ENCODE measurements at places on chromosomes 5 and 9.
A peak's percentile ranks its signal among the peaks of the same experiment; 100 is the strongest.

DNA sequence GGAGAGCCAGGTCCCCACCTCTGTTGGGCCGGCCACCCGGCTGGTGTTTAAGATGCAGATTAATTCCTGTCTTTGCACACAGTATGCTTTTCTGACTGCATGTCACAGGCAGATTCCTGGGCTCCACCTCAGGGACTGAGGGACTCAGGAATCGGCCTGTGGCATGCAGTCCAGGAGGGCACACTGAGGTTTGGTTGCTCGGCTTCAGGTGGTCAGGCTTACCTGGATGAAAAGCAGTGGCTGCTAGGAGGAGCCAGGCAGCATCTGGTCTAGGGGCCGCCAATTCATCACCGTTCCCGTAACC lies 1.1 kb downstream of the WDR5 start:
- H3K4me1 ChIP-seq, result peaks cover 8% of the 10 kb centered on the region
- no peaks in the 10 kb centered on the region for H3K27me3 ChIP-seq
- DNase-seq, result no peak
- peak overlapping the region; percentile 77 for H3K27ac ChIP-seq
- H3K36me3 ChIP-seq, result peaks cover 42% of the 10 kb centered on the region
- peak overlapping the region; percentile 66 for H3K4me3 ChIP-seq

DNA sequence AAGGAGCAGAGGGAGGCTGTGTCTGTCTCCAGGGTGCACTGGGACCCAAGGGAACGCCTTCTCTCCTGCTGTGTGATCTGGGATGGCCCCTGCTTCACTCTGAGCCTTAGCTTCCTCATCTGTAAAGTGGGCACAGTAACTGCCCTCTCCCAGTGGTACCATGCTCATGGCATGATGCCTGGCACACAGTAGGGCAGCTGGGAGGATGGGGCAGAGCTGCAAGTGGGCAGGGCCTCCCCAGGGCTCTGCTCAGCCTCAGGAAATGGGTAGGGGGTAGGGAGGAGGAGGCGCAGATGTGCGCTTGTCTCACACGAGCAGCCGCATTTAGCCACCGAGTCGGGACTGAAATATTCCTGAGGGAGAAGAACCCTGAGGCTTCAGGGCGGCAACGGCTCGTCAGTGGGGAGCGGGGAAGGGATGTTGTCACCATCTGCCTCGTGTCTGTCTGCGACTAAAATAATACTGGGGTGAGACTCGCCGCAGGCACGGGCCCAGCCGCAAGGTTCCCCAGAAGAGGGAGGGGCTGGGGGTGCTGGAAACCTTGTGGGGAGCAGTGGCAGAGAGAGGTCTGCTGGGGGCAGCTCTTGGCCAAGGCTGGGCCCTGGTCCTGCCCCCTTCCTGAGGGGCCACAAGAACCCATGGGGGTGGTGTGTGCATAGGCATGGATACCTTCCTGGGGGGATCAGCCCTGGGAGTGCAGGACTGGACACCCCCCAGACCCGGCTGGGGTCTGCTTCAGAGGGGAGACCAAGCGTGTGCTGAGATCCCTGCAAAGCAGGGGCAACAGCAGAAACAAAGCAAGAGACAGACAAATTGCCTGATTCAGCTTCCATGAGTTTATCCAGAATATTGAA lies 55.2 kb upstream of the PSD2 start:
- no peaks in the 10 kb centered on the region for H3K36me3 ChIP-seq
- H3K4me1 ChIP-seq, result peaks cover 10% of the 10 kb centered on the region
- no peaks in the 10 kb centered on the region for H3K27me3 ChIP-seq
- no peak overlapping the region for H3K27ac ChIP-seq

GRCh38 chr5:30981576-30981975 lies 211.9 kb upstream of the CDH6 start:
- no peaks in the 10 kb centered on the region for H3K4me1 ChIP-seq
- peaks cover 21% of the 10 kb centered on the region for H3K27me3 ChIP-seq
- H3K27ac ChIP-seq, result no peak overlapping the region
- no peak overlapping the region for H3K4me3 ChIP-seq
- no peaks in the 10 kb centered on the region for H3K36me3 ChIP-seq
- no peak for DNase-seq

- H3K27ac ChIP-seq, result no peak overlapping the region
- H3K36me3 ChIP-seq, result peaks cover under 1% of the 10 kb centered on the region
- H3K27me3 ChIP-seq, result no peaks in the 10 kb centered on the region
- no peak overlapping the region for H3K4me3 ChIP-seq
Measured at GRCh38 chr5:128091579-128091978, 8.0 kb downstream of the SLC12A2 start.

DNA sequence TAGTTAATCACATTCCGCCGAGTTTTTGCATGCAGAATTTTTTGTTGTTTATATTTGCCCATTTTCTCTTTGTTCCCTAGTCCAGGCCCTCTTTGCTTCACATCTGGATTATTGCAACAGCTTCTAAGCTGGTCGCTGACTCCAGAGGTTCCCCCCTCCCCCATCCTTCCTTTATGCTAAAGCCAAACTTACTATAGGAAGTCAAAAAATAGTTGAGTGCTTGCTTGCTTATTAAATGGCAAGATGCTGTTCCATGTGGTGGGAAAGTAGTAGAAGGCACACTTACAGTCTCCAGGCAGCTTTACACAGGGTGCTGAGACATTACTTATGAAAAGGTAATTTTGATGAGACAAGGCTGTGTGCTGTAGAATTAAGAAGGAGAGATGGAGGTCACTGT lies 1.3 kb downstream of the ZBTB34 start:
- H3K36me3 ChIP-seq, result peaks cover 32% of the 10 kb centered on the region
- no peak for DNase-seq
- no peaks in the 10 kb centered on the region for H3K27me3 ChIP-seq
- peak overlapping the region; percentile 99 for H3K4me3 ChIP-seq

DNA sequence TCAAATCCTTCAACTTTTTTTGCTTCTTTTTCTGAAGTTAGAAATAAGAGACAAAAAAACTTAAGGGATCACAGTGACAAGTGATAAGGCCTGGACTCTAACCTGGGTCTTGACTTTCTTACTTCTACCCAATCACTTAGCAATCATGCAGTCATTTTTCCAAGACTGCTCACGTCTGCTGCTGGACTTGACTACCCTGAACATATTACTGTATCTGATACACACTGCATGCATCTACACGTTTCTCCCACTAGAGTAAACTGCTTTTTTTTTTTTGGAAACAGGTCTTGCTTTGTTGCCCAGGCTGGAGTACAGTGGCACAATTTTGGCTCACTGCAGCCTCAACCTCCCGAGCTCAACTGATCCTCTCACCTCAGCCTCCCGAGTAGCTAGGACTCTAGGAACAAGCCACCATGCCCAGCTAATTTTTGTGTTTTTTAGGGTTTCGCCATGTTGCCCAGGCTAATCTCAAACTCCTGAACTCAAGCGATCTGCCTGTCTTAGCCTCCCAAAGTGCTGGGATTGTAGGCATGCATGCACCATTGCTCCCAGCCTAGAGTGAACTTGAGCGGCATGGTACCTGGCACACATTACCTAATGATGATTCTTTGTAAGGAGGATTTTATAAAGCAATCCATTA lies 7.4 kb downstream of the PLIN2 start:
- no peak for DNase-seq
- H3K27ac ChIP-seq, result peak overlapping the region; percentile 71
- no peak overlapping the region for H3K4me3 ChIP-seq
- no peaks in the 10 kb centered on the region for H3K36me3 ChIP-seq
- peaks cover 31% of the 10 kb centered on the region for H3K4me1 ChIP-seq

GRCh38 chr9:35646153-35646532 lies 4.6 kb downstream of the SIT1 start:
- peak overlapping the region; percentile 48 for H3K4me3 ChIP-seq
- H3K27ac ChIP-seq, result peak overlapping the region; percentile 85
- H3K4me1 ChIP-seq, result peaks cover 3% of the 10 kb centered on the region
- DNase-seq, result peak; percentile 75
- H3K36me3 ChIP-seq, result no peaks in the 10 kb centered on the region

DNA sequence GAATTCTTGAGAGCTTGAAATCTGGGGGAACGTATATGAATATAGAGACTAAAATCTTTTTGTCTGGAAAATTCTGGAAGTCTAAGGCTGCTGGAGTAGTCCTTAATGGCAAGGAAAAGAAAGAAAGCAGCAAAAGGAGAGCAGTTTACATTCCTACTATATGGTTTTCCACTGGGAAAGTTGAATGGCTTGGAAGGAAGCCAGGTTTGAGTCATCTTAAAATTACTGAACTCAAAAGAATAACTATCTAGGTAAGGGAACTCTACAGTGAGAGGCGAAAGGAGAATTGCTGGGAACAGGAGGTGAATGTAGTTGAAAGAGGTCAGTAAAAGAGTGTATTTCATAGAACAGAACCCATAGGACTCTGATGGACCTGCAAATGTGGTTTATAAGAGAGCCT lies 258.1 kb upstream of the EDIL3 start:
- no peak overlapping the region for H3K4me3 ChIP-seq
- no peak overlapping the region for H3K27ac ChIP-seq
- H3K36me3 ChIP-seq, result no peaks in the 10 kb centered on the region
- no peaks in the 10 kb centered on the region for H3K4me1 ChIP-seq
- DNase-seq, result no peak

GRCh38 chr9:4618700-4619099 lies 43.4 kb upstream of the PLPP6 start:
- no peaks in the 10 kb centered on the region for H3K27me3 ChIP-seq
- DNase-seq, result no peak
- no peaks in the 10 kb centered on the region for H3K4me1 ChIP-seq
- no peak overlapping the region for H3K4me3 ChIP-seq
- H3K36me3 ChIP-seq, result no peaks in the 10 kb centered on the region

- H3K36me3 ChIP-seq, result no peaks in the 10 kb centered on the region
- no peak overlapping the region for H3K27ac ChIP-seq
- H3K27me3 ChIP-seq, result peaks cover 9% of the 10 kb centered on the region
- H3K4me3 ChIP-seq, result no peak overlapping the region
Measured at GRCh38 chr5:80318212-80318611, 1.6 kb upstream of the SPZ1 start.

DNA sequence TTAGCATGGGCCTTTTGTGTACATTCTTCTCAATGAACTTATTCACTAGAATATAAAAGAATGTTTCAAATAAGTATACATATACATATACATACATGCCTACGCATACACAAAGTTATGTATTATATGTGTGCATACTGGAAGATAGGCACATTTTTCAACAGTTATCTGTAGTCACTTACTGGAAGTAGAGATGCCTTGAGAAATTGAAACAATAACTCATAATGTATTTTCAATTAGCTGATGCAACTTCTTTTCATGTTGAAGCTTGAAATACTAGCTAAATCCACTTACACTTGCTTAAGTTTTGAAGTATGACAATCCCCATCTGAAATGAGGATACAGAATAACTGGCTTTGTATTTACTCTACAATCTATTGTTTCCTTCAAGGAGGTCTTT lies 469.0 kb upstream of the PTGER4 start:
- no peak for DNase-seq
- H3K4me1 ChIP-seq, result no peaks in the 10 kb centered on the region
- no peaks in the 10 kb centered on the region for H3K36me3 ChIP-seq
- no peak overlapping the region for H3K27ac ChIP-seq
- H3K27me3 ChIP-seq, result no peaks in the 10 kb centered on the region

DNA sequence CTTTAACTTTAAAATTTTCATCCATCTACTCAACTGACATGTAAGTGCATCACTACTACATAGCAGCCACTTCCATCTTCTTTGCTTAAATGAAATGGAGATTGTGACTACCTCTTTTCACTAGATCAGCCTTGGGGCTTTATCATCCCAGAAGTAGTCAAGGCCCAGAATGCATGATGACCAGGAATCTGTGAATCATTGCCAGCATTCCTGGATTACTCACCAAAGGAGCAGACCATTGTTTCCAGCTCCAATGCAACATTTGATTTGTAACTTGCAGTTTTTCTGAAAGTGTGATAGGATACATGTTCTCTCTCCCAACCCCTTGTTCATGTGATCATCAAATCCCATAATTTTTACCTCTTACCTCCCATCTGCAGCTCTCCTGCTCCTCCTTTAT lies 65.1 kb downstream of the PLPPR1 start:
- H3K4me1 ChIP-seq, result no peaks in the 10 kb centered on the region
- H3K27ac ChIP-seq, result no peak overlapping the region
- no peak overlapping the region for H3K4me3 ChIP-seq
- no peaks in the 10 kb centered on the region for H3K27me3 ChIP-seq
- DNase-seq, result no peak
- no peaks in the 10 kb centered on the region for H3K36me3 ChIP-seq

DNA sequence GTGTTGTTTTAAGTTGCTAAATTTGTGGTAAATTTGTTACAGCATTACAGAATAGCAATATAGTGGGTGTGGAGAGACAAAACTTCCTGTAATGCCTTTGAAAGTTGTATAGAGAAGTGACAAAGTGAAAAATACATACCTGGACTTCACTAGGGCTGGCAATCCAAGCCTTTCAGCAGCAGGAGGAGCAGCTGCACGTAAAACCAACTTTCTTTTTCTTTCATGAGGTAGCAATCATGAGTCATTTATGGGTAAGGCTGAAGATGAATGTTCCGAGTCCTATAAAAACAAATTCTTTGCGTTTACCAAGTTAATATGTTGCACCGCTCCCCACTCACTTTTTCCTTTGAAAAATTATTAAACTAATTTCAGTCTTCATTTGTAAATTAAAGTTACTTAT lies 1138.2 kb downstream of the TAF11L14 start:
- H3K36me3 ChIP-seq, result no peaks in the 10 kb centered on the region
- H3K4me3 ChIP-seq, result peak overlapping the region; percentile 6
- H3K27me3 ChIP-seq, result no peaks in the 10 kb centered on the region
- DNase-seq, result no peak
- H3K27ac ChIP-seq, result no peak overlapping the region

DNA sequence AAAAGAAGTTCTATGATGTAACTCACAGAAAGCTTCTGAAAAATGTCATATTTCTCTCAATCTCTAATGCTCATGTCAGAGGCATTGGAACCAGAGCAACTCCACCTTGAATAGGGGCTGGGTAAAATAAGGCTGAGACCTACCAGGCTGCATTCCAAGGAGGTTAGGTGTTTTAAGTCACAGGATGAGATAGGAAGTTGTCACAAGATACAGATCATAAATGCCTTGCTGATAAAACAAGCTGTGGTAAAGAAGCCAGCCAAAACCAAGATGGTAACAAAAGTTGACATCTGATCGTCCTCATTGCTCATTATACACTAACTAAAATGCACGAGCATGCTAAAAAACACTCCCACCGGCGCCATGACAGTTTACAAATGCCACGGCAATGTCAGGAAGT lies 411.1 kb upstream of the GRIA1 start:
- no peaks in the 10 kb centered on the region for H3K36me3 ChIP-seq
- no peak overlapping the region for H3K4me3 ChIP-seq
- H3K27me3 ChIP-seq, result no peaks in the 10 kb centered on the region
- H3K27ac ChIP-seq, result peak overlapping the region; percentile 43
- H3K4me1 ChIP-seq, result peaks cover 31% of the 10 kb centered on the region

DNA sequence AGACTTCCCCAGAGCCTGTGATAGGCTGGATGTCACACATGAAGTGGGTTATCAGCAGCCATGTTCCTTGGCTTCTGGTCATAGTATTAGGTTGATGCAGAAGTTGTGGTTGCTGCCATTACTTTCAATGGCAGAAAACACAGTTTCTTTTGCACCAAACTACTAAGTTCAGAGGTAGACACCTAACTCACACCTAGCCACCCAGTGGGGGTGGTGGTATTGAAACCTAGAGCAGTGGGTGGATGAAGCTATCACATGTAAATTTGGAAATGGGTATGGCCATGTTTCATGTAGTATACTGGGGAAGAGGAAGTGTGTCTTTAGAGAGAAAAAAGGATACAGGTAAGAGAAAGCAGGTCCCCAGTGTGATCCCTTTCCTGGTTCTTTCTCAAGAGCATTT lies 347.9 kb upstream of the SEMA6A start:
- no peak overlapping the region for H3K27ac ChIP-seq
- H3K36me3 ChIP-seq, result no peaks in the 10 kb centered on the region
- peaks cover 7% of the 10 kb centered on the region for H3K27me3 ChIP-seq
- no peaks in the 10 kb centered on the region for H3K4me1 ChIP-seq

All from RWPE2 (cell line).